IMR-90 (cell line): ENCODE measurements at places on chromosomes 5 and 9. TPM values are rescaled to one million over a fixed set of nuclear protein-coding genes. Genes with fewer than 3 reads are reported as not detected.

The NUTM2G gene
- not detected in 2 replicates for total RNA-seq

DNA sequence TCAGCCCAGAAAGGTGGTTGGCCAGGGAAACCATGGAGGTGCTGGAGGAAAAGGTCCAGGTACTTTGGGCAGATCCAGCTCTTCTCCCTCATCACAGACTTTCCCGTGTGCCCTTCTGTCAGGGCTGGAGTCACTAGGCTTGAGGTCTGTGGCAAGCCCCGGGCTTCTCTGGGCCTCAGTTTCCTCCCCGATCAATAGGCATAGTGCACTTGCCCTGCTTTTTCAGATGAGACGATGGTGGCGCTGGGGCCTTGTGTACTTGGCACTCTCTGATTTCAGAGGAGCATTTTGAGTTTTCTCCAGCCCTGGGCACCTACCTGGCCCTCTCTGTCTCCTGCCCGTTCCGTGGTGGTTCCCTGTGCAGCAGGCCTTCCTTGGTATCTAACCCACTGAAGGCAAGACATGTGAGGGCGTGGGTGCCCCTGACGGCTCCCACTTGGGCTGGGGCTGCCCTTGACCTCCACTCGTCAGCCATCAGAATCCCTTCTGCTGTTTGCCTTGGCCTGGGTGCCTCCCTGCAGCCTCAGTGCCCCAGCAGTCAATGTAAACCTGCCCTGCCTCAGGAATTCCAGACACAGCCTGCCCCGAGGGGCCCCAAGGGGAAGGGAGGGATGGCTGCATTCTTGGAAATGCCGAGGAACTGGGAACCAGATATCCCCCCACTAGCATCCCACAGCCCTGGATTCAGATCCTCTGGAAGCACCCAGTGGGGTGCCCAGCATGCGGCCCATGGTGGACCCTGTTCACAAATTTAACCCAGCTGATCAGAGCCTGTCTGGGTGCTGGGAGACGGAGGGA lies 66.3 kb upstream of the COL5A1 start:
- no peak for DNase-seq

GRCh38 chr5:8879248-8879647 lies 666.6 kb downstream of the SEMA5A start:
- no peak for DNase-seq

- DNase-seq: no peak
Observed at GRCh38 chr9:101381118-101381517, 3.7 kb downstream of the BAAT start.

DNA sequence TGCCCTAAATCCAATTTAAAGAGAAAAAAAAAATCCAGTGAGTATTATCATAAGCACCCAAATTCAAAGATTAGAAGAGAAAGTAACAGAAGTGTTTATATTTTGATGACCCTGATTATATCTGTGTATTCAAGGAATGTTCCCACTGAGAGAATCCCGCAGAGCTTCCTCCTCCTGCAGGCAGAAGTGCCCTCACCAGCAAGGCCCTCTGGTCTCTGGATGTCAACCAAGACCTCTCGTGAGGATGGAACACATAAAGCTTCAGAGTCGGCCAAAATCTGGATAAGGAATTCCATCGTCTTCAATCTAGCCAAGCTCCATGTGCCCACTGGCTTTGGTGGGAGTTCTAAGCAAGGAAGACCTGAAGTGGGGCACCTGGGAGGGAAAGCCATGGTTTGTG lies 18.1 kb downstream of the PTCH1 start:
- no peak for DNase-seq
